ENCODE measurements at places on chromosomes 7 and 10. TPM values are rescaled to one million over a fixed set of nuclear protein-coding genes. Genes with fewer than 3 reads are reported as not detected.

GRCh38 chr7:146862415-146862814 is 745.8 kb downstream of the CNTNAP2 start:
- no peak for DNase-seq
- no peak overlapping the region for H3K4me3 ChIP-seq
- no peak overlapping the region for H3K27ac ChIP-seq
- no peaks in the 10 kb centered on the region for H3K36me3 ChIP-seq

GRCh38 chr10:104028146-104028545 is 57.5 kb downstream of the COL17A1 start:
- H3K36me3 ChIP-seq = peaks cover 62% of the 10 kb centered on the region
- no peak overlapping the region for H3K27ac ChIP-seq
- no peaks in the 10 kb centered on the region for H3K27me3 ChIP-seq
- peaks cover 2% of the 10 kb centered on the region for H3K4me1 ChIP-seq
- DNase-seq = no peak

- H3K36me3 ChIP-seq = no peaks in the 10 kb centered on the region
- no peaks in the 10 kb centered on the region for H3K4me1 ChIP-seq
- H3K27ac ChIP-seq = no peak overlapping the region
- no peaks in the 10 kb centered on the region for H3K27me3 ChIP-seq
Measured at GRCh38 chr7:84786073-84786472, 400.8 kb downstream of the SEMA3D start.

GRCh38 chr10:100967332-100967731 is 2.0 kb upstream of the SEMA4G start:
- H3K36me3 ChIP-seq = no peaks in the 10 kb centered on the region
- H3K4me1 ChIP-seq = peaks cover 14% of the 10 kb centered on the region
- no peak overlapping the region for H3K27ac ChIP-seq

- peaks cover 2% of the 10 kb centered on the region for H3K4me1 ChIP-seq
- peaks cover 12% of the 10 kb centered on the region for H3K27me3 ChIP-seq
Measured at GRCh38 chr10:95233377-95234034, 39.5 kb downstream of the ACSM6 start.

GRCh38 chr10:100568912-100569311 is 33.2 kb downstream of the HIF1AN start:
- H3K4me3 ChIP-seq = no peak overlapping the region
- H3K36me3 ChIP-seq = no peaks in the 10 kb centered on the region
- no peak overlapping the region for H3K27ac ChIP-seq
- DNase-seq = no peak

- H3K4me1 ChIP-seq = peaks cover 6% of the 10 kb centered on the region
- H3K27ac ChIP-seq = no peak overlapping the region
- H3K36me3 ChIP-seq = no peaks in the 10 kb centered on the region
- H3K4me3 ChIP-seq = no peak overlapping the region
- DNase-seq = no peak
- no peaks in the 10 kb centered on the region for H3K27me3 ChIP-seq
Measured at GRCh38 chr7:95469848-95470247, 15.9 kb upstream of the ASB4 start.

DNA sequence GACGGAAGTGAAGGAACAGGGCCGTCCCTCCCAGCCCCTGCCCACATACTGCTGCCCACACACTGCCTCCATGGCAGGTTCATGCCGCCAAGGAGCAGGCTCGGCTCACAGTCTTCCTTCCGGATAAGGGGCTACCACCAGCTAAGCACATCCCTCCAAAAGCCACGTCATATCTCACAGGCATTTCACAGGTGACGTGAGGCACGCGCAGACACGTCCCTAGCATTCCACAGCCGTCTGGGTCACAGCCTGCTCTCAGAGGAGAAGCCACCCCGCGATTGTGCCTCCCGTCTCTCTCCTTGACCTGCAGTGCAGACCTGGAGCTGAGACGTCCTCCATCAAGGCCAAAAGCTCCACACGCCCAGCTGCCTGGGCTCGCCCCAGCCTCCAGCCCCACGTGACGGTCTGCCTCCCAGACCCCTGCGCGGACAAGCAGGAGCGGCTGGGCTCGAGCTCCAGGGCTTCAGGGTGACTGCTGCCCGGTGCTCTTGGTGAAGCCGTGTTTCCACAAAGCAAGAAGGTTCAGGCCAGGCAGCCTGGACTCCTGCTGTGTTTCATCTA is 114.0 kb downstream of the MAD1L1 start:
- H3K4me1 ChIP-seq = peaks cover 43% of the 10 kb centered on the region
- no peak for DNase-seq
- no peak overlapping the region for H3K4me3 ChIP-seq

NPVF gene
- total RNA-seq = not detected

PRPS1L1 gene
- total RNA-seq = not detected

Data from T-cell (primary cell).